AML-193 (cell line): ENCODE measurements at places on chromosomes 2 and 18.

GRCh38 chr2:168272225-168272624 is 24.8 kb upstream of the STK39 start:
- DNase-seq: no peak

- peak; percentile 84 for DNase-seq
These were observed at the start of gene INPP5D for GRCh38 chr2:233059797-233060500. INPP5D (plus strand) TSS chr2:233060342; CDS start chr2:233060479, 137 bp downstream.

- DNase-seq: no peak
These were observed 28.5 kb upstream of the MCFD2 start for GRCh38 chr2:46943881-46944798.

- DNase-seq: no peak
These were observed 78.2 kb downstream of the BCL11A start for GRCh38 chr2:60475123-60475830.
